GM13977 (cell line): ENCODE measurements at places on chromosomes 4 and X.
A peak's percentile ranks its signal among the peaks of the same experiment; 100 is the strongest.

GRCh38 chr4:124053872-124054538 lies 657.4 kb downstream of the SPRY1 start:
- no peak for DNase-seq

DNA sequence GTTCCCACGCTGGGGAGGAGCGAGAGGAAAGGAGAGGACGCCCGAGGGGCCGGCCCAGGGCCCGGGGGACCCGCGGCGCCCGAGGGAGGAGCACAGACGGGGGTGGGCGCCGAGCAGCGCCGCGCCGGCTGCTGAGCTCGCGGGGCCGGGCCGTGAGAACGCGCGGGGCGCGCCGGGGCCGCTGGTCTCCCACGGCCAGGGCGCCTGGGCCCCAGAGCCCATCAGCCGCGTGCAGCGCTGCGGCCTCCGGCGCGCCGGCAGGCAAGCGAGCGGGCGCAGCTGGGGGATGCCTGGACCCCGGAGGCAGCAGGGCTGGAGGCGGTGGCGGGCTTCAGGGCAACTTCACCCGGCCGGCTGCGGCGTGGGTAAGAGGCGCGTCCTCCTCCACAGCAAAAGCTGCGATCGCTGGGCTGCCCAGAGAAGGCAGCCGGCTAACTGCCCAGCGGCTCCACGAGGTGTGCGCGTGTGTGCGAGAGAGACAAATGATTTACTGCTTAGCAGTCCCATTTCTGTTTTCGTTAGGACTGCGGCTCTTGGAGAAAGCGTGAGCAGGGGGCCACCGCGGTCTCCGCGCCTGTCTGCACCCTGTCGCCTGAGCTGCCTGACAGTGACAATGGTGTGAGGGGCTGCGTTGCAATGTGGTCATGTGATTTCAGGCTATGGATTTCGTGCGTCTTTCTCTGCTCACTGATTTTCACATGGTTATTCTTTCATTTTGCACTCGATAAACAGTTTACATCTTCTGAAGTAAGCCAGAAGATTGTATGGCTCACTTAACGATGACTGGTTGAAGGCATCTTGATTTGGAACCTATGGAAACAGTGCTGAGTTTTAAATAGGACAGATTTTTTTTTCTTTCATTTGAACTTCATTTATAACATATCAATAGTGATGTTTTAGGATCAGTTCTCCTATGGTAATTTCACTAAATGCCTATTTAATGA lies 1.2 kb downstream of the GUCY1A1 start:
- DNase-seq, result peak; percentile 54

- DNase-seq, result no peak
Observed at GRCh38 chrX:150887906-150888465, 10.5 kb downstream of the CD99L2 start.

GRCh38 chrX:50877310-50877709 lies 33.2 kb upstream of the BMP15 start:
- DNase-seq, result no peak

GRCh38 chr4:153976954-153977353 lies 188.1 kb upstream of the SFRP2 start:
- DNase-seq, result no peak

DNA sequence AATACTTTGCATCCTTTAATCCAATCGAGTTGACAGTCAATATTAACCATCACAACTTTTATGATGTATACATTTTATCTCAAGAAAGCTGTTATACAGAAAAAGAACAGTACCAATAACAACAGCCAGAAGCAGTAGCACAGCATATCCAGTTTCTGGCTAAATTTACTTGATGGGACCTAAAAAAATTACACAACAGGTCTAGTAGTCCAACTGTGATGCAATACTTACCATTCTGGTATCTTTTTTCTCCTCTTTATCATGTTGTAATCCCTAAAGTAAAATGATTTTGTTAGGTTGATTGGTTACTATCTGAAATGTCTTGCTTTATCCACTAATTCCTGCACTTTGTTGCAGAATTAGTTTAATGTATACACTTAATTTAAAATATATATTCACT lies 1150.6 kb downstream of the FAT4 start:
- no peak for DNase-seq

- DNase-seq, result no peak
Observed at GRCh38 chrX:25663701-25664100, 474.4 kb upstream of the MAGEB18 start.

DNA sequence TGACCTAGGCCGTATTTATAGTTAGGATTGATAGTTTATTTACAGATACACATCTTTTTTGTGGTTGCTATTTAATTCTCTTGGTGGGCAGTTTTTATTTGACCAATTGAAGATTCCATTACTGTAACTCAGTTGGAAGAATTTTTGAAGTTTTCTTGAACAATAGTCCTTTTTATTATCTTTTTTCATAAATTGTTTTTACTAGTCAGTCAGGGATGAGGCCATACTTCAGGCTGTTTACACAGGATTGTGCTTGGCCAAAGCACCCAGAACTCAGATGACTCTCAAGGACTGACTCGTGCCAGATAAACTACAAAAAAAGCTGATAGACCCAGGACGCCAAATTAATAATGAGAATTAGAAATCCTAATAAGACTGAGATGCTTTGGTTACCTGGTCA lies 7.0 kb downstream of the HERC3 start:
- DNase-seq, result no peak

DNA sequence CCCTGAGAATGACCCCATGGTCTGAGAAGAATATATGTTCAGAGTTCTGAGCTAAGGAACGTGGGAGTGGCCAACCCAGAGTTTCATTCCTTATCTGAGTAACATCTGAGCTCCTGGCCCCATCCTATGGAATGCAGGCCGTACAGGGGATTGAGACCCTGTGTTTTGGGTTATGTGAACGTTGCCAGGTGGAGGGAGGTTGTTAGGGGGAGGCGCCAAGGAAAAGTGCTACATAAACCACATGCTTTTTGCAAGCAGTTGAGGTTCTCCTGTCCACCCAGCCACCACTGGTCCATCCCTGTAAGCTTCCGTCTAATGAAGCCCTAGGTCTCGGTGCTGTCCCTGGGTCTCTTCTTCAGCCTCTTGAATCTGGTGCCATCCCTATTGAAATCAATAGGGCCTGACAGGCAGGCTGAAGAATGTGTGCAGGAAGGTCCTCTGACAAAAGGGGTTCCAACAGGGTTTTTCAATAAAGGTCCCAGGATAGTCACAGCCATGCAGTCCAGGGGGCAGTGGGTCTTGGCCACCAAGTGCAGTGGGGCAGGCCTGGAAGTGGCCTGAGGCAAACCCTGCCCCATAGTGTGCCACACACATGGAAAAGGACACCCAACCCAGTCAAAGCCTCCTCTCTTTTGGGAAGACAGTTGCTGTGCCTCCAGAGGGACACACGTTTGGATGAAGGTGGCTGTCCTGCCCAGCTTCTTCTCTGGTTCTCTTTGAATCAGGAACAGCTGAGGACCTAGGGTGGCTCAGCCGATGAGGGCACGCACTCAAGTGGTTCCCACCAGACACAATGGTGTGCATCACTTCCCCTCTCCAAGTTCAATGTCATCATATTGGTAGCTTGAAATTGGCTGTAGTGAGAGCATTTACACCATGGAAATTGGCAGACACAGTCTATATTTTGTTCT lies 53.5 kb downstream of the HTRA3 start:
- DNase-seq, result no peak

- DNase-seq, result no peak
Observed at GRCh38 chr4:175779081-175779620, 32.9 kb downstream of the GPM6A start.

DNA sequence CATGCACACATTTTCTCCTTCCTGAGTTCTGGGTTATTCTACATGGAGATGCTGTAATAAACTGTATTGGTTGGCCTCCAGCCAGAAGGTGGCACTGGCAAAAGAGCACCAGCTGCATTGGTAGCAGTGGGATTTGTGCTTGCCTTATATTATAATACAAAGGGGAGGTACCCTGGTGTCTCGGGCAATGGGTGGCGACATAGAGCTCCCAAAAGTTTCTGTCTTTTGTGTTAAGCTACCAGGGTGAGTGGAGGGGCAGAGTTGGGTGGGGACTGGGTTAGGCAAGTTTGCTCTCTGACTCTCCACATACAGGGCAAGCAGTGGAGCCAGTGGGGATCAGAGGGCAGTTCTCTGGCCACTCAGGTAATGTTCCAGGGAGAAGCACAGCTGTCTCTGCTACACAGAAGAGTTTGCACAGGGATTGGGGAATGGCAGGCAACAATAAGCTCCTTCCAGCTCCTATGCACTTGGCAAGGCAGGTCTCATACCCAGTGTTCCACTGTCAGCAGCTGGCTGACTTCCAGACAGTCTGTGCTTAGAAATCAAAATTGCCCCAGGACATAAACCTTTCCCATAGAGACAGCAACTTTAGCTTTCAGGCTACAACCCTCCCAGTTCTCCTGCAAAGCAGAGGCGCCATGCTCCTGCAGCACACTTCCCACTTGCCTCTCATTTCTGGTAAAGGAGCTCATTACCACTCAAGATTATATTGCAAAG lies 463.9 kb upstream of the PCDH7 start:
- no peak for DNase-seq

DNA sequence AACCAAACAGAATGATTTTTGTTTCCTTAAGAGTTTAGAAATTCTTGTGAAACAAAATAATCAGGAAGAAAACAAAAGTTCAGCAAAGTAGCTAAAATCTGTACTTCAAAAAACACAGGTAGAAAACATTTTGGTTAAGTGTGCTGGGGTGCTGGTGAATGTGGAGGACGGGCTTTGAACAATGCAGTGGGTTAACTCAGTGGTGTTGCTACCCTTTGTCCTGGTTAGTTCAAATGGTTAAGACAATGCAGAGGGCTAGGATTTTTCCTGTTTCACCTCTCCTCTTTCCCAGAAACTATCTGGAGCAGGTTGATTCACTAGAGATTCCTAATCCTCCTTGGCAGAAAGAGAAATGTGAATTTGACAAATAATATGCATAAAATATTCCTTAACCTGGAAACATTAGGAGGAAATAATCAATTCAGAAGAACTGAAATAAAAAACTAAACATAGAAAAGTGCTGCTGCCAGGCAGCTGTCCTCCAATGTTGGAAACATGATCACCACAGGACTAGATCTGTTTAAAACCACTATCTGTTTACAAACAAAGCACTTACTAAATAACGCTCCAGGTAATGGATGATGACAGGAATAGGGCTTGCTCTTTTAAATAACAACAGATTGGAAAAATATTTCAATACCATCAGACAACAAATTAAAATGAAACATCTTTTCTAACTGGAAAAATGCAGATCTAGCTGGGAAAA lies 148.9 kb downstream of the MAML3 start:
- no peak for DNase-seq

DNA sequence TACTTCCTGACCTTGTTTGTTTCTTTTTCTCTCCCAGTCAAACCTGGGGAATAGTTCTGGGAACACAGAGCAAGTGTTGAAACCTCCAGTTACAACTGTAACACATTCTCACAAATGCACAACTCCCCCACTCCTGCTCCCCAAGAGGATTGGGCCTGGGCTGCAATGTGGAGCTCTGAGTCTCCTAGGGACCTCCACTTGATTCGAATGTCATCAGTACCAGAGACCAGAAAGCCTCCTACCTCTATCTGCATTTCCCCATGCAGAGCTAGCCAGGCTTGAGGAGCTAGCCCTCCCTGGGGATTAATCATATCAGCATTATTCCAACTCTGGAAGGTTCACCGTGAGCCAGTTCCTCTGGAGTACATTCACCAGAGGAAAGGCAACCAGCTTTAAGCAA lies 41.7 kb upstream of the CITED1 start:
- no peak for DNase-seq

- peak; percentile 66 for DNase-seq
Observed at GRCh38 chrX:131677655-131678628, 134.1 kb downstream of the OR13H1 start.

GRCh38 chr4:122480655-122481487 lies 24.3 kb upstream of the IL2 start:
- no peak for DNase-seq

GRCh38 chr4:39700554-39700953 lies 2.6 kb downstream of the UBE2K start:
- no peak for DNase-seq

- peak; percentile 3 for DNase-seq
Observed at GRCh38 chrX:115952417-115953092, 218.0 kb upstream of the AGTR2 start.

DNA sequence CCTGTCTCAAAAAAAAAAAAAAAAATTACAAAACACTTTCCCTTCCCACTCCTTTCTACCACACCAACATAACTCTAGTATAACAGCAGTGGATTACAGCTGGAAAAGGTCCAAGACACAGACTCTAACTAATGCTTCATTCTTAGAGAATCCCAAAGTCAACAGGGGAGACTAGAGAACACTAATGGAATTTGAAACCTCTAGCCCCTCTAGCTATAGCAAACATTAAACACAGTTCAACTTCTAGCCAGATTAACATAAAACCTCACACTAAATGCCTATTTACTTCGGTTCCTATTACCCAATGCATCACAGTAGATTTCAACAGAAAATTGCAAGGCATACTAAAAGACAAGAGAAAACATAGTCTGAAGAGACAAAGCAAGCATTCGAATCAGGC lies 10.5 kb upstream of the DHX15 start:
- no peak for DNase-seq

- no peak for DNase-seq
Observed at GRCh38 chrX:77548751-77549150, 101.6 kb downstream of the FGF16 start.

- no peak for DNase-seq
Observed at GRCh38 chrX:134745636-134746409, 87.6 kb upstream of the PLAC1 start.

- no peak for DNase-seq
Observed at GRCh38 chrX:153767674-153768055, 3.6 kb downstream of the PLXNB3 start.

DNA sequence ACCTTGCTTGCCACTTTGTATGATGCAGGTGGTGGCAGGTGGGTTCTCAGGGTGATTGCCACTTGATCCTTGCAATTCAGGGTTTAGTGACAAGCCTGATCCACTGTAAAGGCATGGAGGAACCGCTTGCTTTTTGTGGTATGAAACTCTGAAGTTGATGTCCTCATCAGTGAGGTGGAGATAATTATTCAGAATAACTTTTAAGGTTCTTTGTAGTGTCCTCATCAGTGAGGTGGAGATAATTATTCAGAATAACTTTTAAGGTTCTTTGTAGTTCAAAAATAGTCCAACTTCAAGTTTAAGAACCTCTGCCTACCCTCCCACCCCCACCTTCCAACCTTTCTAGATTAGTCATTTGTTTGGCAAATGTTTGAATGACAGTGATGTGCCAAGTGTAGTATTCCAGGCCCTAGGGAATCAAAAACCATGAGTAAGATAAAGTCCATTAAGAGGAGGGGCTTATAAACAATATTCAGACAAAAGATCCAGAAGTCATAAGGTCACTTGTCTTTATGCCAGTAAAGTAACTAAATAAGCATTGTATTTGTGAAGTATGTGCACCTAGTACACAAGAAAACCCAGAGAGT lies 51.2 kb downstream of the DCUN1D4 start:
- no peak for DNase-seq

DNA sequence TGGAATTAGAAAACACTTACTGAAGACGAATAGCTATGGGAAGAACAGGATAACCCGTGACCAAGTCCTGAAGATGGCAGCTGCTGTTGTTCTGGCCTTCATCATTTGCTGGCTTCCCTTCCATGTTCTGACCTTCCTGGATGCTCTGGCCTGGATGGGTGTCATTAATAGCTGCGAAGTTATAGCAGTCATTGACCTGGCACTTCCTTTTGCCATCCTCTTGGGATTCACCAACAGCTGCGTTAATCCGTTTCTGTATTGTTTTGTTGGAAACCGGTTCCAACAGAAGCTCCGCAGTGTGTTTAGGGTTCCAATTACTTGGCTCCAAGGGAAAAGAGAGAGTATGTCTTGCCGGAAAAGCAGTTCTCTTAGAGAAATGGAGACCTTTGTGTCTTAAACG lies 2.4 kb downstream of the AGTR2 start:
- DNase-seq, result no peak
